Ecto neural progenitor cell (in vitro differentiated cells): ENCODE measurements at places on chromosomes 13 and 19.

- DNase-seq: peak; percentile 13
These were observed 373.3 kb downstream of the ZNF536 start for GRCh38 chr19:30745476-30745985.

DNA sequence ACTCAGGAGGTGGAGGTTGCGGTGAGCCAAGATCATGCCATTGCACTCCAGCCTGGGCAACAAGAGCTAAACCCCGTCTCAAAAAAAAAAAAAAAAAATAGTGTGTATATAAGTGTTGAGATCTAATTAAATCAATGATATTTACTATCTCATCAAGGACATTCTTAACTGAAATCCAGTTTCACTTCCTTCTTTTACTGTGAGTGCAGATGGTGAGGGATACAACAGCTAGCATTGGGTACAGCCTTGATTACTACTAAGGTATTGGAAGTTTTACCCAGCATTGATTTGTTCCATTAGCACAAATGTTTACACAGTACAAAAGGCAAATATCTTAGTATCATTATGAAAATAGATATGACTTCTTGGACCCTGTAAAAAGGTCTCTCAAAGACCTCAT is 546.6 kb downstream of the KCTD12 start:
- DNase-seq: no peak

DNA sequence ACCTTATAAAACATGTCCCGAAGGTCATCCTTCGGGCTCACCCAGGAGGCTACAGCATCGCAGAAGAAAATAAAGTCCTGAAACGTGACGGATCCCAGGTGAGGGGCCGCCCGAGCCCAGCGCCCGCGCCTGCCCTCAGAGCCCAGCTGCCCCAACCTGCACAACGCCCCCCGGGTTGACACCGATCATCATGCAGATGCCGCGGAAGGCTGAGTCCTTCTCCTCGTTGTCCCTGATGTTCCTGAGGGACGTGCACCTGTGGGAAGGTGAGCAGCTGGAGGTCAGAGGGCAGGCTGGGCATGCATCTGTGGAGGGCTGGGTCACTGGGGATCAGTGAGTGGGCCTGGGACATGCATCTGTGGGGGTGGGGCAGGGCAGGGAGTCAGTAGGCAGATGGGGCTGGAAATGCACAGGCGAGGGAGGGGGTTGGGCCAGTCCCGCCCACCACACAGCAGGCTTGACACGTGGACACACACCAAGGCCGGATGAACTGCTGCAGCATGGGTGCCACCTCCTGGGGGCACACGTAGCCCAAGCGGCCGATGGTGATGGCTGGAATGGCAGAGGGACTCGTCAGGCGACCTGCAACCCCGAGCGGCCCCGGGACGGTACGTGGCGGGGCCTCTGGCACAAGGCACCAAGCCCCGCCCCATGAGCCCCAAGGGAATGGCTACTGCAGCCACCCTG is 5.3 kb upstream of the FBXW9 start:
- no peak for DNase-seq

DNA sequence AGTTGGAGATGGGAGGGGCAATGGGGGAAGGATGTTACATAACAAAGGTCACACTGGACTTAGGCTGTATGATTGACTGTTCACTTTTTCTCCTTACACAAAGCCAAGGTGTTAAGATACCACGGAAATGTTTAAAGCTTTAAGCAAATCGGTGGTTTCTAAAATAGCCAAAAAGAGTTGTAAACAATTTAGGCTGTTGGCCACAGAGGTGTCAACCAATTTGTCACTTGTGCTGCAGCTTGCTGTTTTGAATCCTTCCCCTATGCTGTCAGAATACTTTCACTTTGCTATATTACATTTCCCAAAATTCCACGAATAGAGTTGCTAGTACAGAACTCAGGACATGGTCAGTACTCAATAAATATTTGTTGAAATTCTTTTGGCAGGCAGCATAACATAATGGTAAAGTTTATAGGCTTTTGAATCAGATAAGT is 149.3 kb downstream of the VWA8 start:
- no peak for DNase-seq

- DNase-seq: no peak
These were observed 44.3 kb downstream of the MUC16 start for GRCh38 chr19:8965887-8966286.

DNA sequence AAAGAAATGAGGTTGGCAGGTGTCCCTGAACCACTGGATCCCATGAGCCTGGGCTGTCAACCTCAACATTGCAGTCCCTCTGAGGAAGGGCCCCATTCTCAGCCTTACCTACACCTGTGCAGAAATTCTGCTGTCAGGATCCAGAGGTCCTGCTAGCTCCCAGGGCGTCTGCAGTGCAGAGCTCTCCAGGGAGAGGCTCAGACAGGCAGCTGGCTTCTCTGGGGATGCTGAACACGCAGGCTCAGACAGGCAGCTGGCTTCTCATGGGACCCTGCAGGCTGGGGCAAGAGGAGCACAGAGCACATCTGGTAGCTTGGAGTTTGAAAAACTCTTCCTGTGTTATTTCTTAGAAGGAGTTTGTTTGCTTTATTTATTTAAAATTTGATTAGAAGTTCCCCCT is 50.9 kb downstream of the TMEM255B start:
- DNase-seq: no peak

DNA sequence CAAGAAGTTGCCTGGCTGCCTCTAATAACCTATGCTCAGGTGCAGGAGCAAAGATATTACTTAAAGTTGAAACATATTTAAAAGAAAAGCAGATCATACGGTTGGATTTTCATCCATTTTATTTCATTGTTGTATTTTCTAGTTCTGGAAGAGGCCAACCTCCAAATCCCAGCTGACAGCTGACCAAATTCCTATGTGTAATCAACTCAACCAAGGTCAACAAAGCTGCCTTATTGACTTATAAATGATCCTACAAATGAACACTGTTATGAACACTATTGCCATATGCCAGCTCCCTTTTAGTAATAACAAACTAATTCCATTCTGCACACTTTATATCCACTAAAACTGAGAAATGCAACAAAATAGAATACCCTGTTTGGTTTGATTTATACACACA is 1537.4 kb downstream of the SLITRK1 start:
- no peak for DNase-seq

- DNase-seq: no peak
These were observed 42.5 kb downstream of the SYDE1 start for GRCh38 chr19:15149737-15150136.

DNA sequence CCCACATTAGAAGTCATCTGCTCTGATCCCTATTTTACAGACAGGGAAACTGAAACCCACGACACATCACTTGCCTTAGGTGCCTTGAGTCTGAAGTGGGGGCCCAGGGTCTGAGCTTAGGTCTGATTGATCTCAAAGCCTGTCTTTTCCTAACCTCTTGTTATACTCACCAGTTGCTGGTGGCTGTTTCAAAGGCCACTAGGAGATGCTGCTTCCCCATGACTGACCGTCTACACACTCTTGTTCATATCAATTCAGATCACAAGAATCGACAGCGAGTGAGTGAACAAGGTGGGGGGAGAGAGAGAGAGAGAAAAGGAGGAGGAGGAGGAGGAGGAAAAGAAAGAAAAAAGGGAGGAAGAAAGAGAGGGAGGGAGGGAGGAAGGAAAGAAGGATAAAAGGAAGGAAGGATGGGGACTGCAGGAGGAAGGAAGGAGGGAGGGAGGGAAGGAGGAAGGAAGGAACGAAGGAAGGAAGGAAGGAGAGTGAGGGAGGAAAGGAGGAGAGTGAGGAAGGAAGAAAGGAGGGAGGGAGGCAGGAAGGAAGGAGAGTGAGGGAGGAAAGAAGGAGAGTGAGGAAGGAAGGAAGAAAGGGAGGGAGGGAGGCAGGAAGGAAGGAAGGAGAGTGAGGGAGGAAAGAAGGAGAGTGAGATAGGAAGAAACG is 3.3 kb downstream of the OR10H1 start:
- no peak for DNase-seq
